ENCODE measurements at places on chromosomes 12 and 14. TPM values are rescaled to one million over a fixed set of nuclear protein-coding genes. Genes with fewer than 3 reads are reported as not detected.

- DNase-seq = no peak
Measured at GRCh38 chr12:79482921-79483320, 207.8 kb downstream of the PAWR start.

- DNase-seq = no peak
Measured at GRCh38 chr12:113402586-113403260, 964 bp downstream of the SDS start.

DNA sequence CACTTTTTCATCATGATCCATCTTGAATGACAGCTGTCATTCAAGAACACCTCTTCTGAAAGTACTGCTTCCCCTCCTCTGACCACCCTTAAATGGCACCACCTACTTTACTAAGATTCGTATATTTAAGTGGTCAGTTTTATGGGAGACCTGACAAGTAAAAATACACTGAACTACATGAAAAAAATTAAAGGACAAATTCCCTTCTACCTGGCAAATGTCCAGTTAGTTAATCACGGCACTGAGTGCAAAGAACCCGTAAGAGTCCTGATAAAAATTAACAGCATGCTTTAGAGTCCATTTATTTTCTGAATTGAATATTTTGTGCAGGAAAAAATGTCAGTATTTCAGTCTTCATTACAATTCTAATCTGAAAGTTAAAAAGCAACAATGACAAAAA lies 48.7 kb downstream of the SETD3 start:
- DNase-seq = no peak

The ADAM21 gene
- 0.33 TPM for total RNA-seq

The TTC9 gene
- total RNA-seq = 0.23 TPM
